ENCODE measurements at places on chromosomes 7 and 10. TPM values are rescaled to one million over a fixed set of nuclear protein-coding genes. Genes with fewer than 3 reads are reported as not detected.

LIPJ gene
- total RNA-seq = 0.08 TPM

DNA sequence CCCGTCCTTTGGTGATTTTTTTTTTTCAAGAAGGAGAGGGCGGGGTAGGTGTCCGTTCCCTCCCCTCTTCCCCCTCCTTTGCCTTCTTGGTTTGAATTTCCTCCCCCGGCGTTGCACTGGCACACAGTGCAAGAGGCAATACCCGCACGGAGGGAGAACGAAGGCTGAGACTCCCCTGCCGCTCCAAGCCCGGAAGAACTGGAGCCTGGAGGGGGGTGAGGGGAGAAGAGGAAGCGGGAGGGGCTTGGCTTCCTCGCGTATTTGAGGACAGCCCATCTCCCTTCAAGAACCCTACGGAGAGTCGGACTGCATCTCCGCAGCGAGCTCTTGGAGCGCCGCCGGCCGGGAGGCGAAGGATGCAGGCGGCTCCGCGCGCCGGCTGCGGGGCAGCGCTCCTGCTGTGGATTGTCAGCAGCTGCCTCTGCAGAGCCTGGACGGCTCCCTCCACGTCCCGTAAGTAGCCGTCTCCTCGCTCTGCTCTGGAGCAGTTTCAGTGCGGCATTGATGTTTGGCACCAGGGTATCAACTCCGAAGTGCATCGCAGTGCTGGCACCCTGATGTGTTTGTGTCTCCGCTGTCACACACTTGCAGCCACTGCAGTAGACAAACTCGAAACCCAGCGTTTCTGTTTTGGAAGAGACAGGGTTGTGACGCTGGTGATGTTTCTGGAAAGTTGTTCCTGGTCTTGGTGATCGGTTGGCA, at the start of gene CNTNAP2:
CNTNAP2 (plus strand) TSS at position 281 of the 702 bp plus-strand sequence; CDS start at position 357, 76 bp downstream.
- peak; percentile 10 for DNase-seq

TFPI2 gene
- total RNA-seq = 33.7 TPM

DNA sequence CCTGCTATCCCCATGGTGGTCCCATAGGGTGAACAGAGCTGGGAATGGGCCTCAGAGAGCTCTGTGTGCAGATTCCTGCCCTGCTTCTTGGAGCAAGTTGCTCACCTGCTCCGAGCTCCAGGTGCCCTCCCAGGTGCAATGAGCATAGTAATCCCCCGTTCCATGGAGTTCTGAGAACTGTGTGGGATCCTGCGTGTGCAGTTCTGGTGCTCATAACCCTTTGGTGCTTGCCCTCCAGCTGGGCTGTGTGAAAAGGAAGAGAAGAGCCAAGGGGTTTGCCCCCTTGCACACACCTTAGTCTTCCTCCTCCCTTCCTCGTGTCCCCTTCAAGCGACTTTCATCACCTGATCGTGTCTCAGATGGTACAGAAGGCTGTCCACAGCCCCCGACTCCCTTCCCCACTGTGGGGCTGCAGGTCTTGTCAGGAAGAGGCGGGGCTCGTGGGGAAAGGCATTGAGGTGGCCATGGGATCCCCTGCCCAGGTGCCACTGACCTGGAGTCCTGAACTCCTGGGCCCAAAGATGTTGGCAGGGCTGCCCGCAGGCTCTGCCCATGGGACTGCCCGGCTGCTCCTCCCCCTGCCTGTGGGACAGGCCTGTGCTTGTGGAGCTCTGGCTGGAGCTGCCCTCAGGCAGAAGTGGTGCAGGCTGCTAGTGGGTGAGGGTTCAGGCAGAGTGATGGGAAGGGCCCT, 21.9 kb upstream of the ZNF488 start:
- no peak for DNase-seq

ANKIB1 gene
- 42.7 TPM for total RNA-seq

- no peak for DNase-seq
Measured at GRCh38 chr10:6346631-6347030, 143.9 kb downstream of the PFKFB3 start.

- DNase-seq = no peak
Measured at GRCh38 chr10:68053553-68053952, 21.5 kb downstream of the HERC4 start.

DNA sequence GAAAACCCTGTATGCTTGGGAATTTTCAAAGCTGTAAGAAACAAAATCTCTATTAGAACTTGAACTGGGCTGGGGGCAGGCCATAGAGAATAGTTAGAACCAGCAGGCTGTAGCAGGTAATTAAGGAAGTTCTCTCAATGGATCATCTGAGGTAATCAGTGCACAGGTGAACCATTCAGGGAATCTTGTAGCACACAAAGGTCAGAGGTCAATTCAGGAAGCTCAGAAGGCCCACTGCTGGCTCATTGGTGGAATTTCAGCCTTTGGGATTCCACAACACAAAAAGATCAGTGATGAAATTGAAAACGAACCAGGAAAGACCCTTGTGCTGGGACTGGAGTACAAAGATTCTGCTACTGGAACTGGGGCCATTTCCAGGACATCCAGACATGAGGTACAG, 82.0 kb downstream of the TMEM168 start:
- no peak for DNase-seq

GRCh38 chr7:111560773-111561653, 1.3 kb downstream of the IMMP2L start:
- DNase-seq = peak; percentile 31

CHST15 gene
- total RNA-seq = 24.2 TPM

CCL24 gene
- not detected for total RNA-seq

GRCh38 chr10:113326160-113327111, 226.4 kb upstream of the HABP2 start:
- DNase-seq = peak; percentile 66

DNA sequence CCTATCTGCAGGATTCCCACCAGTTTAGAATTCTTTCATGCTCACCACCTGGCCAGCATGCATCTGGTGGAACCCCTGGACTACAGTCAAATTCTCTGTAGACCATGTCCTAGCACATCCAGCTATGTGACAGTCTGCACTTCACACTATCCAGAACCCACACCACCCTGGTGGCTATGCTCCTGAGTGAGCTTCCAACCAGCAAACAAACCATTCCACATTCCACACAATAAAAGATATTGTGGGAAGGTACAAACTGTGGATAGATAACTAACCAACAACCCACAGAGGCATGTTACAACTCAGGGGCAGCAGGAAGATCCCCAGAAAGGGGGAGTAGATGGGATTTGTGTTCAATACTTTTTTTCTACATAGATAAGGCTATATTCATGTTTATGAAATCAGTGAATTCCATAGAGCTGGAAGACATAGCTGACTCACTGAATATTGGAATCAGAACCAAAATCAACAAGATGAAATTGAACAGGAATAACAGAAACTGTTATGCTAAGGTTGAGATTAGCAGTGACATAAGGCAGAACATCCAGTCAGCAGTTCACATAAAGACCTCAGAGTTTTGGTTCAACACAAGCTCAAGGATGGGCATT, 72.5 kb downstream of the LRRC17 start:
- no peak for DNase-seq

FAM25G gene
- 3.2 TPM for total RNA-seq

- DNase-seq = no peak
Measured at GRCh38 chr7:16913643-16914042, 31.9 kb upstream of the AGR3 start.

Data from kidney epithelial cell (primary cell).